Ascending aorta (tissue), 2 donors: ENCODE measurements at places on chromosomes 1 and 21.

DNA sequence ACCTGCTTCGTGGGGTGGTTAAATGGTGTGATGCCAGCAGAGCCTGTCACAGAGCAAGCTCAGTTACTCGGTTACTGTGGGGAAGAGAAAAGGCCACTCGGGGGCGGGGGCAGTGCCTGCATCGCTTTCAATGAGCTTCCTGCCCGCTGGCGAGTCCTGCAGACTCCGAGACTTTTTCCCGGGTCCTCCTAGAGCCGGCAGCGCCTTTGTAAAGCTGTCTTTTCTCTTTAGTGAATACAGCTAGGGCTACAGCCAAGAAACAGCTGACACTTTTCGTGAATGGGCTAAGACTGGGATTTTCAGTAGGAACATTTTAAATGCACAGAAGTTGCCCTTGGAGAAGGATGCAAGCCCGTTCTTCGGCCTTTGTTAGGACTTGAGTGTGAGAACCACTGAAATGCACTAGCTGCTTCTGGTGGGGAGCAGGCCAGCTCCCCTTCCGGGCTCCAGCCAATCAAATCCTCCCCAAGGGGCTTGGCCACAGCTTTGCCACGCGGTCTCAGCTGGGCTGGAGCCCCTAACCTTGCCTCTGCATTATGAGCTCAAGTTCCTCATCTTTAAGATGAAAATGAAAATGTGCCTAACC is 23.4 kb upstream of the EFHD2 start:
- H3K27me3 ChIP-seq, result no peaks in the 10 kb centered on the region
- no peak overlapping the region for H3K27ac ChIP-seq
- DNase-seq, result no peak
- H3K4me3 ChIP-seq, result no peak overlapping the region
- H3K36me3 ChIP-seq, result no peaks in the 10 kb centered on the region
- peaks cover 2% of the 10 kb centered on the region for H3K4me1 ChIP-seq

DNA sequence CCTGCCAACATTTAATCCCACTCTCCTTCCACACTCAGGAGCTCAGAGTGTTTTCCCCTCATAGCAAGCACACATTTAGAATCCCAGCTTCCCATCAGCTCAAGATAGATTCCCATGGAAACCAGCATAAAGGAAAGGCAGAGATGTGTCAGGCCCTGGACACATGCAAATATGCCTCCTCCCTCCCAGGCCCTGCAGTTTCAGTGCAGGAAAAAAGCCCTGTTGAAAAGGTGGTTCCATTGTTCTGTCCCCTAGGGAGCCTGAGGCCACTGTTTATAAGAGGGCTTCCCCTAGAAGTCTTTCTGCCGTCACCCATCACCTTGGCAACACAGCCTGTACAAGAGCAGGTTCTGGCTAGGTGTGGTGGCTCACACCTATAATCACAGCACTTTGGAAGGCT is 3.6 kb downstream of the CACNA1S start:
- H3K36me3 ChIP-seq, result no peaks in the 10 kb centered on the region
- DNase-seq, result no peak
- H3K27ac ChIP-seq, result no peak overlapping the region
- H3K4me1 ChIP-seq, result no peaks in the 10 kb centered on the region
- H3K27me3 ChIP-seq, result no peaks in the 10 kb centered on the region

GRCh38 chr1:178038372-178038771 is 55.5 kb upstream of the RASAL2 start:
- no peaks in the 10 kb centered on the region for H3K27me3 ChIP-seq
- DNase-seq, result no peak
- peak overlapping the region; percentile 66 for H3K27ac ChIP-seq
- H3K36me3 ChIP-seq, result no peaks in the 10 kb centered on the region
- H3K4me1 ChIP-seq, result no peaks in the 10 kb centered on the region
- H3K4me3 ChIP-seq, result peak overlapping the region; percentile 79

DNA sequence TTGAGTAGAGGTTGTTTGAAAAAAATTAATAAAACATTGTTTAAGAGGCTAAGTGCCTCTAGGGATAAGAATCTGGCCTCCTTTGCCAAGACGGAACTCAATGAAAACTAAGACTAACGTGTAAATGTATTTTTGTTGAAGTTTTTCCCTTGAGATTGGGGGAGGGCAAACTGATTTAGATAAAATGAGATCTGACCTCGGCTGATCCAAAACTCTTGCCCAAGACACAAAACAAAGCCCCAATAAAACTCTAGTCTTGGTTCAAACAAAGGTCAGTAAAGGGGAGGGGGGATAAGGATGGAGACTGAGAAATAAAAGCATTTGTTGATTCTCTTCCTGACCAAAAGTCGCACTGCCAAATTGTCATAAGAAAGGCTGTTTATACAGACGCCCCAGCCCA is 134.8 kb upstream of the DPT start:
- H3K4me3 ChIP-seq, result no peak overlapping the region
- no peaks in the 10 kb centered on the region for H3K36me3 ChIP-seq
- DNase-seq, result no peak

- no peak for DNase-seq
- no peaks in the 10 kb centered on the region for H3K36me3 ChIP-seq
- H3K4me3 ChIP-seq, result no peak overlapping the region
- H3K27ac ChIP-seq, result no peak overlapping the region
These were observed 337.3 kb downstream of the PRDM2 start for GRCh38 chr1:14037101-14037847.

- H3K4me3 ChIP-seq, result no peak overlapping the region
- no peak for DNase-seq
- H3K4me1 ChIP-seq, result peaks cover 43% of the 10 kb centered on the region
- no peaks in the 10 kb centered on the region for H3K27me3 ChIP-seq
- H3K27ac ChIP-seq, result no peak overlapping the region
These were observed 65.7 kb downstream of the PSMG1 start for GRCh38 chr21:39117440-39117970.

DNA sequence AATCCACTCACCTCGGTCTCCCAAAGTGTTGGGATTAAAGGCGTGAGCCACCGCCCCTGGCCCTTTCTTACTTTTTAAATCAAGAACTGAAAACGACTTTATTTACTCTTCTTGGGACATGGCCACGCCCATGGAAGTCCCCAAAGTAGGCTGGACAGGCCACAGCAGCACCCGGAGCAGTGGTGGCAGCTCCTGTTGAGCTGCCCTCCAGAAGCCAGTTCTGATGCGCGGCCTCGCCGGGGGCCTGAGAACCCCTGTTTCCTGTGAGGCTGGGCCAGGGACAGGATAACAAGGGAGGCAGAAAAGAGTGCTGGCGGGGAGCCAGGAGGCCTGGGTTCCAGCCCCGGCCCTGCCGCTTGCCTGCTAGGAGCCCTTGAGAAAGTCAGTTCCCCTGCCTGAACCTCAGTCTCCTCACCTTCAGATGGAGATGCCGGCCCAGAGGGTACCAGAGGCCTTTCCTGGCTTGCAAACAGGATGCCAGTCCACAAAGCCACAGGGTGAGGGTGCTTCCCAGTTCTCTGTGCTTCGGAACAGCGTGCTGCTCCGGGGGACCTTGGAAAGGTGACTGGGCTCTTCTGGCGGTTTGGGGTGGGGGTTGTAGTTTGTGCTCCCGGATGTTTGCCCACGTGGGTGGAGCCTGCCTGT is 59.4 kb downstream of the RUNX3 start:
- H3K4me3 ChIP-seq, result no peak overlapping the region
- no peak overlapping the region for H3K27ac ChIP-seq
- DNase-seq, result no peak

- no peaks in the 10 kb centered on the region for H3K4me1 ChIP-seq
- H3K36me3 ChIP-seq, result no peaks in the 10 kb centered on the region
- no peak for DNase-seq
- H3K4me3 ChIP-seq, result no peak overlapping the region
- no peaks in the 10 kb centered on the region for H3K27me3 ChIP-seq
These were observed 1.9 kb upstream of the KCNA10 start for GRCh38 chr1:110520827-110521226.
